ENCODE measurements at places on chromosomes 1 and 21.
A peak's percentile ranks its signal among the peaks of the same experiment; 100 is the strongest.

GRCh38 chr1:150484861-150485260, 2.4 kb upstream of the TARS2 start:
- DNase-seq, result no peak

GRCh38 chr1:67261680-67262079, 46.0 kb upstream of the IL12RB2 start:
- no peak for DNase-seq

DNA sequence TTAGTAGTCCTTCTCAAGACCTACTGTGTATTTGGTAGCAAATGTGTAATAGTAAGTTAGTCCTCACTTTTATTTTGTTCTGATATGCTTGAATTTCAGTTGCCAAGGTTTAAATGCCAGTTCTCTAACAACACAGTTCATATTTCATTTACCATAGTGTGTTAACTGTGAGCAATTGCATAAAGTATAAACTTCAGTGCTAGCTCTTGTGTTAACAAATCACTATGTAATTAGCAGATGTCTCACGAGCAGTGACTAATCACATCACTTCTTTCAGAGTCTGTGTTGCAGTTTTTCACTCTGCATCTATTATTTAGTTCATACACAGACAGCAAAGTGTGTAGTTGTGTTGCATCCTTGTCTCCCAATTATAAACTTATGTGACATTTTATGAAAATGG, 47.8 kb downstream of the ZMYM4 start:
- no peak for DNase-seq

DNA sequence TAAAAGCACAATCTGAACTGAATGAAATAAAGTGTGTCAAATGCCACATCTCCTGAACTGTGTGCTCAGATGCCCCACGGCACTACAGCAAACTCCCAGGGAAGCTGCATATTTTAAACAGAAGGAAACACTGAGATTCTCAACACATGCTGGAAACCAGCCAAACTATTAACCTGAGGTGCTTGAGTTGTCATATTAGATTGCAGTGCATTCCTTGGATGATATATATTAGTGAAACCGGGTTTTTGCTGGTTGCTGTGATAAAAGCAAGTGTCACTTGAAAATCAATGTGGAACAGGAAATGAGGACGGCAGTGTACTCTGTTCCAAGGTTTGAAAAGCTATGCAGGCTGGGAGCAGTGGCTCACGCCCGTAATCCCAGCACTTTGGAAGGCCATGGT, 8.7 kb downstream of the SYNJ1 start:
- DNase-seq, result no peak

GRCh38 chr1:7549277-7550161, 221.6 kb upstream of the VAMP3 start:
- DNase-seq, result peak; percentile 18

GRCh38 chr1:152035539-152036266, 1.1 kb downstream of the S100A11 start:
- no peak for DNase-seq

DNA sequence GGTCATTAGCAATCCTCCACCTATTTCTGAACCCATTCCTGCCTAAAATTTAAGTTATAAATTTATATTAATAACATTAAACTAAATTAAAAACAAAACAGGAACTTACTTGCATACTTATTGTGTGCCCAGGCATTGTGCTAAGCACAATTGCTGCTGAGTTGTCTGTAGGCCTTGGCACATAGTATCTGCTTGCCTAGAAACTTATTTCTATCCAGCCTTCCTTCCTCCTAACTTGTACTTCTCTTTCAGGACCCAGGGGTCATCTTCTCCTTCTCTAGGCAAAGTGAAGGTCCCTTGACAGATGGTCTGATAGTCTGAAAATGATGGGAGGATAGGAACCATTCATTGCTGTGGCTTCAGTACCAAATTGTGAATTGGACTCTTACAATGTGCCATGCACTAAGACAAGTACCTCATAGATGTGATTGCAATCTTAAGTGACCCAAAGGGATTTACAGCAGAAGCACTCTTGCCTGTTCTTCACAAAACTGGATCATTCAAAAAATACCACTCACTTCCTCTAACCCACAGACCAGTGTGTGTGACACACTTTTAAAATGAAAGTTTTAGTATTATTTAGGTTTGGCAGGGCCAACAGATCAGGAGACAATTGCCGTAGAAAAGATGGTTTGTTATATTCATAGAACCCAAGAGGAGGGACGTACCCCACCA, 10.3 kb upstream of the CD101 start:
- DNase-seq, result no peak

Measured in stimulated activated naive CD4-positive, alpha-beta T cell treated with Interleukin-2 at 50 U/mL for 16 hours (primary cell).